ENCODE measurements at places on chromosomes 6 and 20. TPM values are rescaled to one million over a fixed set of nuclear protein-coding genes. Genes with fewer than 3 reads are reported as not detected.

ENPP1 gene
- total RNA-seq: 2.3 TPM

RPS10 gene
- 2,113 TPM for total RNA-seq

AKAP7 gene
- total RNA-seq: 2.1 TPM

EDN3 gene
- total RNA-seq: 0.10 TPM

PGK2 gene
- total RNA-seq: not detected

SLC22A16 gene
- not detected for total RNA-seq

TMEM151B gene
- not detected for total RNA-seq

MATN4 gene
- total RNA-seq: not detected

TBXT gene
- total RNA-seq: not detected

MUC22 gene
- total RNA-seq: 0.01 TPM

BPI gene
- total RNA-seq: not detected

GRM1 gene
- 0.04 TPM for total RNA-seq
